GM23338 (cell line): ENCODE measurements at places on chromosomes 5 and 9. TPM values are rescaled to one million over a fixed set of nuclear protein-coding genes. Genes with fewer than 3 reads are reported as not detected.

Gene TMEM245
- total RNA-seq: 61.3 and 64.1 TPM in 2 replicates

DNA sequence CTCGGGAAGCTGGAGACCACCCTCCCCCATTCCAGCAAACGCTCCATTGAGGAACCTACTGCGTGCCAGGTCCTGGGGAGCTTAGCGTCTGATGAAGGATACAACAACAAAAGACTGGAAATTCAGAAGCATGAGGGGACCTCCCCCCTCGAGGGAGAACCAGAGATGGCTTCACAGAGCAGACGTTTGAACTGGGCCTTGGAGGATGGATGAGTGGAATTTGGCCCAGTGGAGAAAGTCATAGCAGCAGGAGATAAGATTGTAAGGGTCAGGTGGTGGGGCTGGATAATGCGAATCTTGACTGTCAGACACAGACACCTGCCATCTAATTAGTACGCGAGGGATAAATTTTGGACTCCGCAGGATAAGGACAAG is 1.2 kb upstream of the SLC25A51 start:
- peak overlapping the region; percentile 97 for H3K4me3 ChIP-seq
- H3K4me1 ChIP-seq: peaks cover 22% of the 10 kb centered on the region
- no peak overlapping the region for H3K27ac ChIP-seq
- no peak for DNase-seq
- H3K36me3 ChIP-seq: no peaks in the 10 kb centered on the region

GRCh38 chr9:106419829-106420228 is 443.1 kb upstream of the ZNF462 start:
- no peak overlapping the region for H3K4me3 ChIP-seq
- peaks cover 14% of the 10 kb centered on the region; the same call in 1 of the 2 replicates for H3K4me1 ChIP-seq

DNA sequence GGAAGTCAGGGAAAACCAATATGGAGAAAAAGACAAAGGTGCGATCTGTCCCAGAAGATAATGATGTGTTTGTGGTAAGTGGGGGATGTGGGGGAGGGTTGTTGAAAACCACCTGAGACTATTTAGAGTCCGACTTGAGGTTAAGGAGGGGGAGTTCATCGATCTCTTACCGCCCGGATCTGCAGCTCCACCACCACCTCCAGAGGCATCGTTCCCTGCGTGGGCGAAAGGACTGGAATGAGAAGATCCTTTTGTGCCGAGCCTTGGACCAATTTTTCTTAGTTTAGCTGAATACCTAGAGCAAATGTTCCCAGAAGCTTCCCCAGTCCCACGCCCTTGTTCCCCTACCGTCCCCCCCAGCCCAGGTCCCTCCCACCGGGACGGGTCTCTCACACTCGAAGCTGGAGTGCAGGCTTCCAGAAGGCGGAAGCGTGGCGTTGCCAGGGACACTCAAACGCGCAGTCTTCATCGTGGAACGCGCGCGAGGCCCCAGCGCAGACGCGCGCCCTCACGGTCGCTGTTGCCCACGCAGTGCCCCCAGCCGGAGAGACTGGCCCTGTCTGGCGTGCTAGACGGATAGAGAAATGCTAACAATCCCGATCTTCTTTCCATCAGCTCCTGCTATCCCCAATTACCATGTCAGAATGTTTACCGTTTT is at the start of gene SPATA6L:
TSS of gene SPATA6L (minus strand) at position 439 of the 658 bp plus-strand sequence. CDS start at position 209, 230 bp downstream.
- H3K4me3 ChIP-seq: peak within 1 kb of the TSS; percentile 79
- DNase-seq: peak; percentile 61
- no peak within 1 kb of the TSS for H3K27ac ChIP-seq

GRCh38 chr5:1378096-1378495 is 33.2 kb upstream of the CLPTM1L start:
- no peaks in the 10 kb centered on the region; the same call in 1 of the 2 replicates for H3K36me3 ChIP-seq
- H3K4me3 ChIP-seq: no peak overlapping the region
- no peaks in the 10 kb centered on the region for H3K27me3 ChIP-seq
- no peak for DNase-seq

- no peak overlapping the region for H3K27ac ChIP-seq
- H3K36me3 ChIP-seq: peaks cover 29% of the 10 kb centered on the region
- DNase-seq: no peak
- no peak overlapping the region for H3K4me3 ChIP-seq
- H3K4me1 ChIP-seq: peaks cover 13% of the 10 kb centered on the region
Observed at GRCh38 chr9:135910757-135911156, 3.4 kb upstream of the CAMSAP1 start.

DNA sequence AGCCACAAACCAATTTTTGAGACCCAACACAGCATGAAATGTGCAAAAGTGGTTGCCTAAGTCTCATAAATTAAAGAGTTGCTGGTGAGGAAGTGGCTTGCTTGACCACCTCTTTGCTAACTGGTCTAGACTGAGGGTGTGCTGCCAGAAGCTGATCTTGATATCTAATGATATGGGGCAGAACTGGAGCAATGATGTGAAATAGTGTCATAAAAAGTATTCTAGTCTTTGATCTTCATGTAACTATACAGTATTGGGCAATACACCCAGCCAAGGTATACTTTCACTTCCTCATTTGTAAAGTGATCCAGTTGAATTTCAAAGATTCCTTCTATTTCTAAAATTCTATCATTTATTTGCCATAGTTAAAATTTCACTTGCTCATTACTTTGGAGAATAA is 5.9 kb upstream of the YTHDC2 start:
- H3K27ac ChIP-seq: no peak overlapping the region
- H3K36me3 ChIP-seq: no peaks in the 10 kb centered on the region
- H3K4me1 ChIP-seq: no peaks in the 10 kb centered on the region

GRCh38 chr5:57900381-57900944 is 417.9 kb upstream of the ACTBL2 start:
- H3K27me3 ChIP-seq: no peaks in the 10 kb centered on the region
- no peaks in the 10 kb centered on the region for H3K4me1 ChIP-seq
- H3K4me3 ChIP-seq: no peak overlapping the region
- no peak for DNase-seq
- H3K27ac ChIP-seq: no peak overlapping the region

Gene CCDC171
- total RNA-seq: 3.5 and 4.4 TPM in 2 replicates

GRCh38 chr9:27586304-27586703 is 13.0 kb upstream of the C9orf72 start:
- no peaks in the 10 kb centered on the region for H3K36me3 ChIP-seq
- H3K4me1 ChIP-seq: peaks cover 4% of the 10 kb centered on the region; the same call in 1 of the 2 replicates
- H3K27ac ChIP-seq: no peak overlapping the region
- no peak overlapping the region for H3K4me3 ChIP-seq
- no peaks in the 10 kb centered on the region for H3K27me3 ChIP-seq
- no peak for DNase-seq

GRCh38 chr5:156400231-156400986 is 73.4 kb downstream of the SGCD start:
- no peak overlapping the region for H3K4me3 ChIP-seq

- H3K27ac ChIP-seq: no peak overlapping the region
- no peak for DNase-seq
- no peak overlapping the region for H3K4me3 ChIP-seq
Observed at GRCh38 chr5:178318893-178319292, 86.3 kb upstream of the PHYKPL start.

Gene MCC
- total RNA-seq: 10.1 and 10.3 TPM in 2 replicates

Gene PHF24
- total RNA-seq: 0.14 and 0.19 TPM in 2 replicates

Gene EIF4E1B
- total RNA-seq: 0.17 TPM in 1 of 2 replicates, not detected in the other

Gene SLC45A2
- not detected in 2 replicates for total RNA-seq

GRCh38 chr9:77705636-77706035 is 57.5 kb upstream of the GNA14 start:
- H3K4me1 ChIP-seq: no peaks in the 10 kb centered on the region
- H3K36me3 ChIP-seq: no peaks in the 10 kb centered on the region
- H3K27ac ChIP-seq: no peak overlapping the region
- no peak for DNase-seq
- no peaks in the 10 kb centered on the region for H3K27me3 ChIP-seq

Gene OR1J2
- not detected in 2 replicates for total RNA-seq

- H3K36me3 ChIP-seq: no peaks in the 10 kb centered on the region
- H3K4me1 ChIP-seq: peaks cover 14% of the 10 kb centered on the region
- no peak for DNase-seq
- peaks cover 27% of the 10 kb centered on the region for H3K27me3 ChIP-seq
Observed at GRCh38 chr9:14326264-14326826, 12.4 kb upstream of the NFIB start.

GRCh38 chr9:88706193-88707113 is 171.5 kb downstream of the NXNL2 start:
- H3K4me1 ChIP-seq: no peaks in the 10 kb centered on the region
- H3K27ac ChIP-seq: no peak overlapping the region
- no peaks in the 10 kb centered on the region for H3K27me3 ChIP-seq
- no peak overlapping the region for H3K4me3 ChIP-seq
- peak; percentile 23 for DNase-seq

GRCh38 chr5:175547842-175548241 is 69.5 kb downstream of the SFXN1 start:
- DNase-seq: peak; percentile 82
- H3K27me3 ChIP-seq: no peaks in the 10 kb centered on the region
- no peaks in the 10 kb centered on the region for H3K36me3 ChIP-seq
- peak overlapping the region; percentile 80 for H3K27ac ChIP-seq
- peaks cover 17% of the 10 kb centered on the region for H3K4me1 ChIP-seq
- H3K4me3 ChIP-seq: peak overlapping the region; percentile 3; the same call in 1 of the 2 replicates

Gene OR1N2
- total RNA-seq: not detected in 2 replicates

DNA sequence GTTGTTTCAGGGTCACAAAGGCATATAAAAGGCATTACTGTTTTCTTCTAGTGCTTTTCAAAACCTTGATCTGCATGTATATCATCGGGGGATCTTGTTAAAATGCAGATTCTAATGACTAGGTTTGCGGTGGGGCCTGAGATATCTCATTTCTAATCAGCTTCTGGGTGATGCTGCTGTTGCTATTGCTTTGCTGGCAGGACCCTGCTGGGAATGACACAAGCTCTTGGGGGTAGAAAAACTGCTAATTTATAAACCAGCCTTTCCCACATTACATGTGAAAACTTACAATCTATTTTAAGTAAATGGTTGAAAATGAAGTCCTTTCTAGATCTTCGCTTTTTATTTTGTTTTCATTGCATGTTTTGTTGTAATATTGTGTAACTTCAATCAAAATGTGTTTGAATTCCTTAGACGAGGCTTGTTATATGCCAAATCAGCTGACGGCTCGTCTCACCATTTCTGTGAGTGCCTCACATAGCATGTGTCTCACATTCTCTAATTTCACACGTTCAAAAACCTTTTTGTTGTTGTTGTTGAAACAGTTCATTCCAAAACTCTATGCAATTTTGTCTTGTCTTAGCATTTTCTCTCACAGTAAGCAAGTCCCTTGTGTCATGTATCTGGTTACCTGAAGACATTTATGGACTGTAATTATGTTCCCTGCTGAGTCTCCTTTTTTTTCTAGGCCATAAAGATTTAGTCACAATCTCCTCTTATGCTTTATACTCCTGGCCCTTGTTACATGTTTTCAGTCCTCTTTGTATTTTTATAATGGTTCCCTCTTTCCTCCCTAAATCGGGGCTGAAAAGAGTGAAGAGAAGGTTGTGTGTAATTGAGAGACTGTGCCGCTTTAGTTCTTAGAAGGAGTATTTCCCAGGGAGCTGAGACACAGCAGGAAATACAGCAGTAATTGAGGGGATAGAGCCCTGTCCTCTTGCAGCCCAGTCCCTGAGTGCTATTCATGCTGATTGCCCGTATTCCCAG is 521.0 kb upstream of the SEMA6A start:
- no peak overlapping the region for H3K27ac ChIP-seq
- DNase-seq: peak; percentile 46
- H3K27me3 ChIP-seq: no peaks in the 10 kb centered on the region

Gene TMEM267
- total RNA-seq: 6.5 and 8.6 TPM in 2 replicates

Gene DMRT2
- not detected in 2 replicates for total RNA-seq

DNA sequence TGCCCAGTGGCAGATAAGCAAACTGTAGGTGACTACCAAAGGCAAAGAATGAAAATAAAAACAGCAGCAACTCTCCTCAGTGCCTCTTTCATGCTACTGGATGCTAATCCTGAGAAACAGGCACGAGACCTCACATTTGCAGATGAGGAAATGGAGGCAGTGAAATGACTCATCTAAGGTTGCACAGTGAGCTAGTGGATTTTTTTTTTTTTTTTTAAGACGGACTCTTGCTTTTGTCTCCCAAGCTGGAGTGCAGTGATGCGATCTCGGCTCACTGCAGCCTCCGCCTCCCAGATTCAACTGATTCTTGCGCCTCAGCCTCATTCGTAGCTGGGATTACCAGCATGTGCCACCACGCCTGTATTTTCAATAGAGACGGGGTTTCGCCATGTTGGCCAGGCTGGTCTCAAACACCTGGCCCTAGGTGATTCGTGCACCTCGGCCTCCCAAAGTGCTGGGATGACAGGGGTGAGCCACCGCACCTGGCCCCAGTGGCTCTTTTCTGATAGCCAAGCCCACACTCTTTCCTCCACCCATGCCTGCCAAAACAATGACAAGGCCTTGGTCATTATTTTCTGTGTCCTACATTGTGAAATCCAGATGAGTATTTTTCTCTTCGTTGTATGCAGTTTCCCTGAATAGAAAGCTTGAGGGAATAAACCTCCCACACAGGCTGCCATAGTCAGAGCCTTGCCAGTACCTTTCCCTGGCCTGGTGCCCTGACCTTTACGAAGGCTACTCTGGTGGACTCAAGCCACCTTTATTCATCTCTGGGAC is 19.2 kb downstream of the DOCK2 start:
- H3K4me1 ChIP-seq: no peaks in the 10 kb centered on the region
- H3K27ac ChIP-seq: no peak overlapping the region
- no peaks in the 10 kb centered on the region for H3K27me3 ChIP-seq
- no peak for DNase-seq
- H3K4me3 ChIP-seq: no peak overlapping the region
- H3K36me3 ChIP-seq: no peaks in the 10 kb centered on the region

DNA sequence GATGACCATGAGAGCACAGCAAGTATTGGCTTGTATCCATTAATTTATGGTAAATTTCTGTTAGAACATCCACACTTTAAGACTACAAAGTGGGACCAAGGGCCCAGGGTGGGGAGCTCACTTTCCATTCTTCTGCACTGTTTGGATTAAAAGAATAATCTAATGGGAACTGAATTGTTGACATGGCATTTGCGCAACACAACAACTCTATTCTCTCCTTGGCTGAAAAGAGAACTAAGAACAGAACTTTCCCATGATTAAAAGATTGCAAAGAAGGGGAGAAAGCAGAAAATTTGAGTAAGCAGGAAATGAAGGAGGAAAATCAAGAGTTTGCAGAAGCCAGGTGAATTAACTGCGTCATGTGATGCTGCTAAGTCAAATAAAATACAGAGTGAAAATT is 143.4 kb downstream of the HINT1 start:
- H3K27ac ChIP-seq: no peak overlapping the region
- H3K36me3 ChIP-seq: no peaks in the 10 kb centered on the region
- no peak overlapping the region for H3K4me3 ChIP-seq
- no peaks in the 10 kb centered on the region for H3K4me1 ChIP-seq
- no peaks in the 10 kb centered on the region for H3K27me3 ChIP-seq
- no peak for DNase-seq

Gene CSF2
- total RNA-seq: not detected in 2 replicates

Gene CHSY3
- total RNA-seq: 2.3 and 3.0 TPM in 2 replicates

DNA sequence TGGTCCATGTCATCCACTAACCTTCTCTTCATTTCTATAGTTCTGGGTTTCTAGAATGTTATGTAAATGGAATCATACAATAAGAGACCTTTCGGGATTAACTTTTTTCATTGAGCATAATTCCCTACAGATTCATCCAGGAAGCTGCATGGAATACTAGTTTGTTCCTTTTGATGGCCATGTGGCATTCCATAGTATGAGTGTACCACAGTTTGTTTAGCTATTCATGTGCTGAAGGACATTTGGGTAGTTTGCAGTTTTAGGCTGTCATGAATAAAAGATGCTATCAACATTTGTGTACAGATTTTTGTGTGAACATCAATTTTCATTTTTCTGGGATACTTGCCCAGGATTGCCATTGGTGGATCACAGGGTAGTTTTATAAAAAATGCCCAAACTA is 6.8 kb upstream of the SPTLC1 start:
- H3K27me3 ChIP-seq: no peaks in the 10 kb centered on the region
- no peaks in the 10 kb centered on the region for H3K4me1 ChIP-seq
- no peak for DNase-seq
- H3K36me3 ChIP-seq: no peaks in the 10 kb centered on the region
